K562 (cell line): ENCODE measurements at places on chromosomes 11 and 22. TPM values are rescaled to one million over a fixed set of nuclear protein-coding genes. Genes with fewer than 3 reads are reported as not detected.

TMA7B gene
- 11.2 and 12.8 TPM in 2 replicates for total RNA-seq

MIAT gene
- 0.63 and 0.93 TPM in 2 replicates for total RNA-seq

CCDC116 gene
- total RNA-seq = 11.3 and 15.6 TPM in 2 replicates

MMP11 gene
- 0.58 and 1.4 TPM in 2 replicates for total RNA-seq

TRIM6 gene
- total RNA-seq = 6.7 and 7.2 TPM in 2 replicates

SIPA1 gene
- 83.1 and 85.8 TPM in 2 replicates for total RNA-seq

CXCR5 gene
- total RNA-seq = 0.04 TPM in 1 of 2 replicates, not detected in the other

CPT1A gene
- 29.1 and 30.9 TPM in 2 replicates for total RNA-seq

MSANTD2 gene
- total RNA-seq = 5.1 and 5.3 TPM in 2 replicates

MMP8 gene
- total RNA-seq = not detected in 2 replicates

KRTAP5-7 gene
- not detected in 2 replicates for total RNA-seq

RTN4R gene
- total RNA-seq = 2.8 and 3.0 TPM in 2 replicates

SLC22A8 gene
- total RNA-seq = not detected in 2 replicates

RCOR2 gene
- total RNA-seq = 5.3 and 6.5 TPM in 2 replicates

FXYD6 gene
- 0.27 and 0.35 TPM in 2 replicates for total RNA-seq

BAIAP2L2 gene
- 0.13 and 0.22 TPM in 2 replicates for total RNA-seq

DDTL gene
- not detected in 2 replicates for total RNA-seq
